ENCODE measurements at places on chromosomes 2 and 18. TPM values are rescaled to one million over a fixed set of nuclear protein-coding genes. Genes with fewer than 3 reads are reported as not detected.

- DNase-seq = no peak
These were observed 36.3 kb downstream of the EVA1A start for GRCh38 chr2:75524276-75524911.

DNA sequence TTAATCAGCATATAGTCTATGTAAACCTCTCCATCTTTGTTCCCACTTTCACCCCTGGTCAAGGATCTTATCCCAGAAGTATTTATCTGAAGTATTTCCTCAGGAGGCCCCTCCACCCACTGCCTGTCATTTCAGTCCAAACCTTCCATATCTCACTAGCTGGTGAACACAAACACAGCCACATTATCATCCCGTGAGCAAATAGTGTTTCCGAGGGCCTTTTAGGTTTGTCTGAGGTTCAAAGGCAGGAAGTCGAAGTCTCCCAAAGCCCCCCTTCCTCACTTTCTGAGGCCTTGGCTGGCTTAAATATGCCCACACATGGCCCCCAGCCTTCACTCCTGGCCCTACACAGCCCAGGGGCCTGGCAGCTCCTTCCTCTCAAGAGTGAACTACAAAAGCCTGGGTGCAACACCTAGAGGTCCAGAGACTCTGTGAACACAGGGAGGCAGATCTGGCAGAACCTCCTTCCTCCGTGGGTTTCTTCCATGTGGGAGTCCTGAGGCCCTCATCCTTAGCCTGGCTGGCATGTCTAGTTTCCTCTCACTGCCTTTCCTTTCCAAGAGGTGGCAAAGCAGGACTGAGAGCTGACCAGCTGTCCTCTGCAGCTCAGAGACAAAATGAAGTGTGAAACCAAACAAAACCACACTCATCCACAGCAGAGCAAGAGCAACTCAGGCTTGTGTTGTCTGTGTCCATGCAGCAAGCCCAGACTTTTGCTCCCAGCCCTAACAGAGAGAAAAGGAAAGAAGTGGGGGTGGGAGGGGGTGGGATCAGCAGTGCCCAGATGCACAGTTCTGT is 264.2 kb downstream of the SS18 start:
- DNase-seq = peak; percentile 77

GRCh38 chr2:7438855-7439254 is 521.6 kb downstream of the RNF144A start:
- no peak for DNase-seq

GRCh38 chr2:239715202-239715601 is 309.9 kb downstream of the NDUFA10 start:
- DNase-seq = no peak

GRCh38 chr2:151614159-151614558 is 120.1 kb downstream of the NEB start:
- no peak for DNase-seq

- no peak for DNase-seq
These were observed 371.8 kb upstream of the FANCL start for GRCh38 chr2:58612973-58613372.

GRCh38 chr2:122635686-122636085 is 880.2 kb downstream of the TSN start:
- no peak for DNase-seq

GRCh38 chr2:29628862-29629261 is 292.5 kb downstream of the ALK start:
- DNase-seq = no peak

GRCh38 chr18:45774065-45774521 is 50.1 kb downstream of the SLC14A1 start:
- no peak for DNase-seq

GRCh38 chr2:207468488-207468887 is 61.3 kb upstream of the CREB1 start:
- DNase-seq = no peak

DNA sequence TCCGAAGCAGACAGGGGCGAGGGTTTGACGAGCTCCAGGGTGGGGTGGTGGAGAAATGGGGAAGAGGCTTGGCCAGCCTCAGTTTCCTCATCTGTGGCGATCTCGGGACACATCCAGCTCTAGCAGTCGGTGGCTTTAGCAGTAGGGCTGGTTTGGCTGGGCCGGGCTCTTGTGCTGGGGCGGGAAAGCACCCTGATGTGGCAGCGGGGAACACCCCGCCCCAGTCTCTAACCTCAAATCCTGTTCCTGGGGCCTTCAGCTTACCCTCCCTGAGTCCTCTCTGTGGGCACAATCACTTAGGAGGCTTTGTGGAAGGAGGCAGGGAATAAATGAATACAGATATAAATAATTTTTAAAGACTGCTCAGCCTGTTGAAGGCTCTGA is 26.5 kb upstream of the MCFD2 start:
- peak; percentile 54 for DNase-seq

GRCh38 chr2:85890522-85891176 is 1.9 kb upstream of the ST3GAL5 start:
- DNase-seq = no peak

DNA sequence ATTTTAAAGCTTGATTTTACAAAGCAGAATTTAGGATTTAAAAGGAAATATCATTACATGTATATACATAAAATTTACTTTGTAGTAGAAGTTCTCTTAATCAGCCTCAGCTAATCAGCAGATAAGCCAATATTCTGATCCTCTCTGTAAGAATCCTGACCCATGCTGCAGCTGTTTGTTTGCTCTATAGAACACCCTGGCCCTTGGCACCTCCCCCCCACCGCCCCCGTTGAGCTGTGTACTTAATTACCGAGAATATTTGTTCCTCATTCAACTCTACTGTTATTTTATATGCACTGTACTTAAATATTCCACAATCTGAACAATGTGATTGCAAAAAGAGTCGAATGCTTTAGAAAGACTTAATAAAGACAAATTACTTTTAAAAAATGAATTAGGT is 98.0 kb downstream of the EVA1A start:
- DNase-seq = no peak

DNA sequence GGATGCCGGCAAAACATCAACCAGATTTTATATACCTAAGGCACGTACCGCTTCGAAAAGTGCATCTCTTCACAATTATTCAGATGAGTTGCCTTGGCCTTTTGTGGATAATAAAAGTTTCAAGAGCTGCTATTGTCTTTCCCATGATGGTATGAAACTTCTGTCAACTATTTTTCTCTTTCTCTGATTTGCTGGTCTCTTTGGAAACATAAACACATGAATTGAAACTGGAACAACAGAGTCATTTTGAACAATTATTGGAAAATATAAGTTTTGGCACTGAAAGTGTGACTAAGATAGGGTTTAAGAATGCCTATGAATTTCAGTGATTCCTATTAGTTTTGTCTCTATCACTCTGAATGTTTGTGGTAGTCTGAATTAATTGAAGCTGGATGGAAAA is 109.9 kb downstream of the DPP4 start:
- no peak for DNase-seq

GRCh38 chr2:191797942-191798876 is 48.7 kb downstream of the CAVIN2 start:
- DNase-seq = no peak

GRCh38 chr2:119553687-119554344 is 9.6 kb downstream of the CFAP221 start:
- DNase-seq = no peak

DNA sequence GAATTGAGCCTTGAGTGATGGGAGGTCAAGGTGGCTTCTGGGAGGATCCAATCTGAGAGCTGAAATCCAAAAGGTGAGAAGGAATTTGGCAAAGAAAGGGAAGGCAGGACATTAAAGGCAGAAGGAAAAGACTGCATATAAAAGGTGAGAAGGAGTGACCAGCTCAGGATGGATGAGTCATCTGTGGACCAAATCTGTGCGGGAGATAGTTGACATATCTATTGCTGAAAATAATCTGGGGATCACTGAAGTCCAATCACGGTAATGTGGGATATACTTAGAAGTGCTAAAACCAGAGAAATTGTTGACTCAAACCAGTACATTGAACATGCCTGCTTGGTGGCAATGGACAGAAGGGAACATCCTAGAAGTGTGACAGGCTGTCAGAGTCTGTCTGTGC is 8.0 kb upstream of the PTPN4 start:
- no peak for DNase-seq

- DNase-seq = no peak
These were observed 14.6 kb upstream of the ALPP start for GRCh38 chr2:232363784-232364615.

- DNase-seq = peak; percentile 62
These were observed 4.6 kb downstream of the LOXL3 start for GRCh38 chr2:74548900-74549826.

- no peak for DNase-seq
These were observed 19.9 kb upstream of the DNAH6 start for GRCh38 chr2:84496386-84496785.

DNA sequence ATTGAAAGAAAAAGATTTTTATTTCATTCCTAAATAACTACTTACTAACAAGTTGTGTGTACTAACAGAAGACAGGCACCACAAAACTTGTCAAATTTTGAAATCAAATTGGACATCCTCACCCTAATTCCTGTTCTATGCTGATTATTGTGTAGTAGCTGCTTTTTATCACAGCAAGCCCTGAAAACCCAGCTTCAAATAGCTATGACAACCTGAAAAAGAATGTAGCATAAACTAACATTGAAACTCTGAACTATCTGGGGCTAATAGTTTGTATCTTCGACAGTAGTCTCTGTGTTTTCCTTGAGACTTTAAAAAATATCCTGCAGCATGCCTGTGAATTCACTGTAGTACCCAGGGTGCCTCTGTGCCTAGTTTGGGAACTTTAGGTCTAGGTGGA is 122.6 kb downstream of the WDPCP start:
- DNase-seq = no peak

DNA sequence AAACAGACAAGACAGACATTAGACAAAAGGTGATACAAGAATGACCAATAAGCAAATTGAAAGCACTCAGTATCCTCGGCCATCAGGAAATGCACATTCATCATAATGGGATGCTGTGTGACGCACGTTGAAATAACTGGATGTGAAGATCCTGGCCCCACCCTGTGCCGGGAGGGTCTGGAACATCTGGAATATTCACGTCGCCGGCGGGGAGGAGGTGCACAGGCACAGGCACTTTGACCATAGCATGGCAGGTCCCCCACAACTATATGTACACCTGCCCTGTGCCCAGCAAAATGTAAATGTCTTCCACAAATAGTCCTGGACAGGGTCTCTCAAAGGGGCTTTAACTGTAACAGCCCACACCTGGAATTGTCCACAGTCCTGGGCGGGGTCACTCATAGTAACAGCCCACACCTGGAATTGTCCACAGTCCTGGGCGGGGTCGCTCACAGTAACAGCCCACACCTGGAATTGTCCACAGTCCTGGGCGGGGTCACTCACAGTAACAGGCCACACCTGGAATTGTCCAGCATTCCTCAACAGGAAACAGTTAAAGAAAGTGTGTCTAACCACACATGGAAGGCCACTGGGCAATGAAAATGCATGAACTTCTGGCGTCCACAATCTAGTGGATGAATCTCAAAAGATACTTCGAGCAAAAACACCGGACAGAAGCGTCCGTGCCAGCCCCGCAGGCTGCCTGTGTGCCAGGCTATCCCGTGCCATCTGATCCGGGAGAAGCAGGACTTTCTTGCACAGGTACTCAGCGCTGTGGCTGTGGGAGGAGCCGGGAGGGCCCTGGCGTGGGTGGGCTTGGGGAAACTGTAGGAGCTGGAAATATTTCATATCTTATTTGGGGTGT is 113.4 kb downstream of the RTP5 start:
- no peak for DNase-seq

DNA sequence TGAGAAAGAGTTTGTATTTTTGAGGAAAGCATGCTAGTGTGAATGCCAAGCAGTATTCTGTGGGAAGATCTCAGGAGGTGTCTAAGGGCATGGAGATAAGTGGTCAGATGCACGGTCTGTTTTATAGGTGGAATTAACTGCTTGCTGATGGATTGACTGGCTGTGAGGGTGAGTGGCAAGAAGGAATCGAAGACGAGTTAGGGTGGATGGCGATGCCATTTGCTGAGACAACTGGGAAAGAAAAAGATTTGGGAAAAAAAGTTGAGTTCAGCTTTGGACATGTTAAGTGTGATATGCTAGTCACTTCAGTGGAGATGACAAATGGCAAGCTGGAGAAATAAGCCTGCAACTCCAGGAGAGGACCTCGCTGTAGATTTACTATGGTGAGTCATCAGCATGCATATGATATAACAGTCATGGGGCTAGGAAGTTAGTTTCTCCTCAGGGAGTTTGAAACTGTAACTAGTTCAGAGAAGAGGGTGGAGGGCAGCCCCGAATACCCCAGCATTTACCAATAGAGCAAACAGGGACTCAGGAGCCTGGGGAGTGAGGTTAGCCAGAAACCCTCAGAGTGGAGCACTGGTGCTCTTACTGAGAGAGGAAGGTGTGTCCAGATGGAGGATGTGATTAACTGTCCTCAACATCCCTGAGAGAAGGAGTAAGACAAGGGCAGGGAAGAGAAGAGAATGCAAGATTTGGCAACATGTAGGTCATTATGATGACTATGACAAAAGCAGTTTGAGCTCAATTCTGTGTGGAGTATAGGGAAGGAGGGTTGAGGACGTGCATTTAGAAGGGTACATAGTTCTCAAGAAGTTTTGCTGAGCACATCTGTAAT is 2.0 kb upstream of the HK2 start:
- DNase-seq = no peak

GRCh38 chr2:237171396-237171795 is 85.7 kb downstream of the COPS8 start:
- DNase-seq = no peak

DNA sequence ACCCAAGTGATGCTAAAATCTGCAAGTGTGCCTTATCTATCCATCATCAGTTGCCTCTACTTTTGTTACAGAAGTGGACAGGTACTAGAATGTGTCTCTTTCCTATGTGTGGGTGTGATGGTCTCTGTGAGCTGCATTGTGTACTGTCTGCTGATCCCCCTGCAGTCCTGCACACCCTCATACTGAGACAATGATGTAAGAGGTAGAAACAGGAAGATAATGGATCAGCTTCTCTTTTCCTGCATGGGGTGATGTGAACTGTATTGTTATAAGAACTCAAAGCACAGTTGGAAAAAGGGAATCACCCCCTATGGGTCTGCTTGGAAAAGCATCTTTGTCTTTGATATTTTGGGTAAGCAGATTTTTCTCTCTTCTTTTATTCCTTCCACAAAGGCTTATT is 537.6 kb upstream of the CDH2 start:
- no peak for DNase-seq

The MEP1B gene
- not detected for total RNA-seq

The CDH2 gene
- 10.7 TPM for total RNA-seq

The SLC8A1 gene
- 27.1 TPM for total RNA-seq

The PRKAG3 gene
- total RNA-seq = 0.16 TPM

The ZAP70 gene
- total RNA-seq = 0.30 TPM

The UGT1A6 gene
- not detected for total RNA-seq

The NYAP2 gene
- 0.69 TPM for total RNA-seq

The EGR4 gene
- total RNA-seq = not detected

The C1QL2 gene
- total RNA-seq = not detected

The MYO3B gene
- total RNA-seq = 0.04 TPM

The AP1S3 gene
- not detected for total RNA-seq

The SIX3 gene
- total RNA-seq = 2.0 TPM

The RIT2 gene
- not detected for total RNA-seq

The TLX2 gene
- not detected for total RNA-seq

The DQX1 gene
- 0.30 TPM for total RNA-seq

The NR4A2 gene
- total RNA-seq = 0.51 TPM

The COL6A3 gene
- total RNA-seq = 0.04 TPM
